NCI-H69 (cell line): ENCODE measurements at places on chromosomes 5 and 9.
A peak's percentile ranks its signal among the peaks of the same experiment; 100 is the strongest.

DNA sequence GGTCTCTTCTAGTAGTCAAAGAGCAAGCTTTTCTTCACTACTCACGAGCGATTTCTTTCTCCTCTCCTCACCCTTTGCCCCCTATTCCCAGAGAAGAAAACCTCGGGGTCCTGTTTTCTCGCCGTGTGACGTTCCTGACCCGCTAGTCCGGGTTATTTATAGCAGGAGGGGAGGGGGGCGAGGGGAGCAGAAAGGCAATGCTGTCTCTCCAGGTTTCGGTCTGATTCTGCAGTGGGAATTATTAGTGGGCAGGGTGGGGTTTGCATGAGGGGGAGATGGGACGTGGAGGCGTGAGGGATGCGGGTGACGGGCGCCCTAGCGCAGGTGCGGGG is 847 bp upstream of the GABRB2 start:
- DNase-seq: peak; percentile 12

DNA sequence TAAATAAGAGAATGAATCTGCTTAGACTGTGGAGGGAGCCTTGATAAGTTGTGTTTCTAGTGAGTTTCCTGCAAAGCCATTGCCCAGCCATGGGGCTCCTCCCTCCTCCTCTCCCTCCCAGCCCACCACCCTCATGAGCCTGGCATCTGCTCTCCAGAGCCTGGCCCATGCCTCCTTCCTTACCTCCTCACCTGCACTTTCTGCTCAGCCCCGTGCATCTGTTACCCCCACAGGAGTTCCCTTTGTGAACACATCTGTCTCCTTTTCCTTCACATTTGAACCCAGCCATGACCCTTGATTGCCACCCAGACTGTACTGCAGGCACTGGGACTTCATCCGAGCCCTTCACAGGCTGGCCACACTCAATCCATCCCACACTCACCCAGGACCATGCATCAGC is 395.6 kb downstream of the IRX2 start:
- no peak for DNase-seq

DNA sequence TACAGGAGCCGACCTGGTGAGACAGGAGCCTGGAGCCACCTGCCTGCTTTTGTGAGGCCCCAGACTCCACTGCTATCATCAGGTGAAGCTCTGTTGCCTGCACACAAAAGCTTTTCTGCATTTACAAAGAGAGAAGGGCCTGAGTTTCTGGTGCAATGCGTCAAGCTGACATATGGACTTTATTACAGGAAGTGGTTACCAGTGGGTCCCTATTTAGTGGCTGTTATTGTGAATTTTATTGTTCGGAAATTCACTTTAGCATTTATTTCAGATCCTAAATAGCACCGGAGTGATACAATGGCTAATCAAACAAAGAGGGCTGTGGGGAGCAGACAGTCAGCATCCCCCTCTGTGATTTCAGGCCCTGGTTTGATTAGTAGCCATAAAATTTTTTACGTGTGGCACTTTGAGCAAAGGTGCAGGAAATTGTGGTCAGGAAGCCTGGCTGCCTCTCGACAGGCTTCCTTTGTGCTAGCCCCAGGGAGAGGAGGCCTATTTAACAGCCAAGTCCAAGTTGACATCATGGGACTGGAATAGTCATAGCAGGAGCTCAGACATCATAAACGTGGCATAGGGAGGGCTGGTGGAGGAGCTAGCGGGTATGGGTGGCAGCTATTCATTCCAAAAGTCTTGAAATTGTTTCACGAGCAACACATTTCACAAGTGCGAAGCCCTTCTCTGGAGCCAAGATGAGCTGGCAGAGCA is 8.4 kb downstream of the TGFBI start:
- DNase-seq: peak; percentile 95

- DNase-seq: peak; percentile 73
These were observed 473.6 kb downstream of the DMAC1 start for GRCh38 chr9:7325995-7326394.

- DNase-seq: no peak
These were observed 36.3 kb upstream of the KCNN2 start for GRCh38 chr5:114325541-114325940.

DNA sequence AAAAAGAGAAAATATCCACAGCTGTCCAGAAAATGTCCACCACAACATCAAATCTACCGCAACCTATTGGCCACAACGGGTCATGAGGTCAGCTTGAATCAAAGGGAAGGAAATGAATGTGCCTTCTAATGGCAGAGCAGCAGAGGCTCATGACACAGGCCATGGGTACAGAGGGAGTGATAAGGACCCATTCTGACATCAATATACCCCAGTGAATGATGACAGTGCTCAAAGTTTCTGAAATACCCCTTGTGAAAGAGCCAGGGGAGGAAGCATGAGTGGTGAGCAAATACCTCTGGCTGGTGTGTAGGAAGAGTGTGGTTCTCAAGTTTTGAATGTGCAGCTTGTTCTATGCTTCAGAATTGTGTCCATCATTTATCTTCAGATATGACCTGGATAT is 348.2 kb downstream of the IRX1 start:
- DNase-seq: no peak

DNA sequence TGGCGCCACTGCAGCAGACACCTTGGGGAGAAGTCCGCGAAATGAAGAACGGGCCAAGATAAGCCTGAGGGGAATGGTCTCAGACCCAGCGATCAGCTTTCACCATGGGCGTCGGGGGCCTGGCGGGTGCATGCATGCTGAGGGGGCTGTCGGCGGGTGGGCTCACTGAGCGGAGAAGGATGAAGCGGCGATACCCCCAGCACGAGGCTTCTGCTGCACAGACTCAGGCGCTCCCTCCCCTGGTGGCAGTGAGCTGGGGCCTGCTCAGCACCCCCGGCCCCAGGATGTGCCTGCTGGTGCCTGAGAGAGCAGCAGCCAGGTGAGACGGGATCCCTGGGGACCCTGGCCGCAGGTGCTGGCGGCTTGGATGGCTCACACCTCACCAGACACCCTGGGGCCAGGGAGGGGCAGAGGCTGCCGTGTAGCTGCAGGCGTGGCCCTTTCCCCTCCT is 31.2 kb downstream of the CEP72 start:
- peak; percentile 75 for DNase-seq

DNA sequence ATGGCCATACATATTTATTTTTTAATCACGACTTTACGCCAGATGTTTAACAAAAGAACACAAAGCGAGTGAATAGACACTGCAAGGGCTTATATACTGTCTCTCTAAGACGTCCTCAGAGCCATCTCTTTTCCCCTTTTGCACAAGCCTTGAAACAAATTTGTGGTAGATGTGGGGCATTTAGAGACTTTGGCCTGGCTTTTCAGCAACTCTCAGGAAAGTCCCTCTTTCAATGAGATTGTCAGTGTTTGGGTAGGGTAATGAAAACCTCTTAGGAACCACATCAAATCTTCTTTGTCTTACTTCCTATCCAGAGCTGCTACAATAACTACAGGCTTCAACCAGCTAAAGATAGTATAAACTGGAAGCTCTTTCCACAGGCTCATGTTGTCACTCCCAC is 380.0 kb downstream of the ANXA1 start:
- no peak for DNase-seq

GRCh38 chr5:135425641-135426040 is 21.5 kb downstream of the DCANP1 start:
- no peak for DNase-seq

GRCh38 chr5:96180684-96181435 is 219.2 kb upstream of the ELL2 start:
- DNase-seq: peak; percentile 23

- no peak for DNase-seq
These were observed 55.4 kb upstream of the MIER3 start for GRCh38 chr5:57007344-57007743.

- DNase-seq: peak; percentile 55
These were observed 706.1 kb upstream of the PTPRD start for GRCh38 chr9:11318946-11319345.

- DNase-seq: no peak
These were observed 88.0 kb upstream of the NFIB start for GRCh38 chr9:14401911-14402310.

GRCh38 chr9:113695901-113696300 is 180.2 kb upstream of the ZNF618 start:
- no peak for DNase-seq

- no peak for DNase-seq
These were observed 165.8 kb upstream of the NR3C1 start for GRCh38 chr5:143569213-143569701.

DNA sequence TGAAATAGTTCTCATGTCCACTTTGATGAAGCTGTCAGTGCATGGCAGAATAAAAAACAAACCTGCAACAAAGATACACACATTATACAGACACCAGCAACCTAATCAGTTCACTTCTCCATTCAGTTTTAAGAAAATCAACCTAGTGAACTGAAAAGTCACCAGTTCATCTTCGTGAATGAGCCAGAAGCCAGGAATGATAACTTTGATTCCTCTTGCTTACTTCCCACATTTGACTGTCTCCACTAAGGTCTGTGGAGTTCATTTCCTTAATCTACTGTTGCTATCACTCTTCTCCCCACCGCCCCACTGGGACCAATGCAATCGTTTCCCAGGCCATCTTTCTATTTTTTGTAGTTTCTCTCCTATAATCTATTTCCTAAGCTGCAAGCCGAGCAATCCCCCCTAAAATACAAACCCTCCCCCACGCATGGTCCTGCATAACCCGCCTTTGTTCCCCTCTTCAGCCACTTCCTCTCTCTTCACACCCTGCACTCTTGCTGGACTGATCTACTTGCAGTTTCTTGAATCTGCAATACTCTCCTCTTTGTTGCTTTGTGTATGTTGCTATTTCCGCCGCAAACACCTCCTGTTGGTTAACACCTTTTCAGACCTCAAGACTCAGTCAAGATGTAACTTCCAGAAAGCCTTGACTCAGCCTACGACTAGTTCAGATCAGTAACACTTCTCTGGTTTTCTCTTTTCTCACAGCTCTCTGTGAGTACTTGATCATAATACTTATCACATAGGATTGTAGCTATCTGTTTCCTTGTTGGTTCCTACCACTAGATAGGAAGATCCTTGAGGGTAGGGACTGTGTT is 16.6 kb downstream of the STOM start:
- DNase-seq: no peak

- no peak for DNase-seq
These were observed 285.8 kb upstream of the MEF2C start for GRCh38 chr5:89168766-89169165.

DNA sequence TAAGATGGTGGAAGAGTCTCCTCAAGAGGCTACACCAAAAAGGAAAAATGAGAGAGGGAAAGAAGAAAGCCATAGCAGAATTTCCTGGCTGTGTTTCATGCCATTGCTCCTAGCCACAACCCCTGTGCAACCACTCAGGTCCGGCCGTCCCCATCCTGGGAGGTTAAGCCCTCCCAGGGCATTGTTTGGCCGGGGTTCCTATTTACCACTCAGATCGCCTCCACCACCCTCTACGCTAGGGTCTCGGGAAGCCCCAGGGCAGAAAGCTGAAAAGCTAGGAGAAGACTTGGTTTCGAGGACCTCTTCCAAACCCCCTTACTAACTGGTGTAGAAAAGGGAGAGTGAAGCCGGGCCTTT is 715 bp downstream of the RC3H2 start:
- DNase-seq: peak; percentile 62

DNA sequence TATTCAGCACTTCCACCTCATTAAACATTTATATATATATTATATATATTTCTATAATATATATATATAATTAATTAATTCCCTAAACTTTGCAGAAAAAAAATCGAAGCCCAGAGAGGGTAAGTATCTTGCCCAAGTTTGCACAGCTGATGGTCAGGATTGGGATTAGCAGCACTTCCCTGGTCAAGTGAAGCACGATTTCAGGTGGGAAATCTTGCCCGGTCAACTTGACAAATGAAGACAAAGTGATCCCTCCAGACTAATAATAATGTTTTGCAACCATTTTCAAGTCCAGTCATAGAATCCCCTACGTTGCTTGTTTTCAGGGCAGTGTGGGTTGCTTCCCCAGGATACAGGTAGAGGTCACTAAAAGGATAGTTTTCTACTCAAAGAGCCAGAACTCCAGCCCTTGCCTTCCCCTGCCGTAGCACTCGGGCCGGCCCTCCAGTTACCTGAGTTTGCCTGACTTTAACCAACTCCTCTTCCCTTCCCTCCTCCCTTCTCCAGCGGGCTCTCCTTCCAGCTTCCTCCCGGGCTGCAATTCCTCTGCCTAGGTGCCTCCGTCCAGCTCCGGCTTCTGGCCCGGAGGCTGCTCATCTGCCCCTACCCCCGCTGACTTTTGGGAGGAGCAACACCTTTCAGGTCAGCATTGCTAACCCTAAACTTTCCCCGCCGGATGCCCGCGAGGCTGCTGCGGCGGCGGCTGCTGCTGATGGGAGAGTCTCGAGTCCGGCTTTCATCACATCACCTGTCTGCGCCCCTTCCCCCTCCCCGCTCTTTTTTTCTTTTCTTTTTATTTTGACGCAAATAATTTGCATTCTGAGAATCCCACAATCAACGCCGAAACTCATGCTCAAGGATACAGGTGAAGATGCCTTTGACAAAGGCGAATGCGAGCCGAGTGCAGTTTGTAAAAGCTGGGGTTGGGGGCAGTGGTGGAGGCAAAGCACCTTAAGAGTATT is 930 bp downstream of the PRLR start:
- DNase-seq: peak; percentile 74

GRCh38 chr9:105178076-105178475 is 66.4 kb upstream of the SLC44A1 start:
- DNase-seq: no peak

GRCh38 chr9:128106940-128107467 is 20.5 kb downstream of the PTGES2 start:
- DNase-seq: no peak

DNA sequence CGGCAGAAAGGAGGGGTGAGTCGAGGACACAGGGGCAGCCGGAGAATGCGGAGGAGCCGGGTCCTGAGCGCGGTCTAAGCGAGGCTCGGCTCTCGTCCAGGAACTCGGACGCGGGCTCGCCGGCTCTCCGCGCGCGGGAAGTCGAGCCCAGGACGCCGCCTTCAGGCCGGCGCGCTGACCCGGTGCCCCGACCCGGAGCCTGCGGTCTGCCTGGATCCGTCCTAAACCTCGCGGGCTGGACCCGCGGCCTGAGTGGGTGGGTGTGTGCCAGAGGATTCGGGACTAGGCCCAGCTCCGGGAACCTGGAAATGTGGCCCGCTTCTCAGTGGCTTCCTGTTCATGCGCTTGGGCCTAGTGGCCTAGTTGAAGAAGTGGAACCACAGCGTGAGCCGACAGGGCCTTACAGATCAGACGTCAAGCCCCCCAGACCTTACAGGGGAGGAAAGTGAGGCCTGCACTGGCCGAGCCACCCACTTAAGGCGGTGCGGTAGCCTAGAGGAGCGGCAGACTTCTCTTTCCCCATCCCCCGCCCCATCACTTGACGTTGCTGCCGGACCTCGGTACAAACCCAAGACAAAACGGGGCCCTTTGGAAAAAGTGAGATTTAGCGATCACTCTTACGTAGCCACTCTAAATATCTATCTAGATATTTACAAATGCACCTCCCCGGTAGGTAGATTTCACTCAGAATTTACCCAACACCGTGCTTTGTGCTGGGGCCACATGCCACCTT is 1.2 kb downstream of the CDKN2B-AS1 start:
- DNase-seq: peak; percentile 84

GRCh38 chr9:130138791-130139190 is 33.4 kb upstream of the NCS1 start:
- DNase-seq: peak; percentile 19

GRCh38 chr9:123062351-123063176 is 29.1 kb downstream of the GPR21 start:
- DNase-seq: no peak
